ENCODE measurements at places on chromosomes 12 and 14.
A peak's percentile ranks its signal among the peaks of the same experiment; 100 is the strongest.

- no peak for DNase-seq
Observed at GRCh38 chr12:120049426-120049825, 60.4 kb downstream of the BICDL1 start.

- no peak for DNase-seq
Observed at GRCh38 chr12:79452906-79453305, 237.9 kb downstream of the PAWR start.

- no peak for DNase-seq
Observed at GRCh38 chr12:112357214-112357613, 25.0 kb downstream of the HECTD4 start.

- no peak for DNase-seq
Observed at GRCh38 chr12:101302741-101303140, 22.8 kb downstream of the UTP20 start.

- DNase-seq = no peak
Observed at GRCh38 chr12:54412348-54412747, 6.7 kb downstream of the ITGA5 start.

DNA sequence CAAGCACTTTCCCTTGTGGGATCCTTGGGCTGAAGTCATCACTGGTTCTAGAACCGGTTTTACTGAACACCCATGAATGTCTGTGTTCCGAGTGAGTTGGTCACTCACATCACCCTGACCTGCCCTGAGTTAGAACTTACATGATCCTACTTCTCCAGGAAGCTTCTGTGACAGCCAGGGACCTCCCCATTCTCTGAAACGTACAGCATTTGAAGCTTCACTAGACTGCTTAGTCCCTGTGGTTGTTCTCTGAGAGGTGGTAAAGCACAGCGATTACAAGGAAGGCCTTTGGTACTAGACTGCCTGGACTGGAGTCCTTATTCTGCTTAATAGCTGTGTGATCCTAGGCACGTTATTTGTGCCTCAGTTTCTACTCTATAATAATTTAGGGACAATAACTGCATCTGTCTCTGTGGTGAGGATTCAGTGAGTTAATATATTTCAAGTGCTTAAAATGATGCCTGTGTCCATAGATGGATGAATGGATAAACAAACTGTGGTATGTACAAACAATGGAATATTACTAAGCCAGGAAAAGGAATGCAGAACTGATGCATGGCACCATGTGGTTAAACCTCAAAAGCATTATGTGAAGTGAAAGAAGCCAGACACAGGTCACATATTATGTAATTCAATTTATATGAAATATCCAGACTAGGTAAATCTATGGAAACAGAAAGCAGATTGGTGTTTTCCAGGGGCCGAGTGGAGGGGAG is 54.7 kb upstream of the DDX11 start:
- no peak for DNase-seq

- DNase-seq = no peak
Observed at GRCh38 chr12:51837286-51837685, 11.2 kb downstream of the FIGNL2 start.

- DNase-seq = no peak
Observed at GRCh38 chr12:105455261-105455660, 124.8 kb downstream of the C12orf75 start.

DNA sequence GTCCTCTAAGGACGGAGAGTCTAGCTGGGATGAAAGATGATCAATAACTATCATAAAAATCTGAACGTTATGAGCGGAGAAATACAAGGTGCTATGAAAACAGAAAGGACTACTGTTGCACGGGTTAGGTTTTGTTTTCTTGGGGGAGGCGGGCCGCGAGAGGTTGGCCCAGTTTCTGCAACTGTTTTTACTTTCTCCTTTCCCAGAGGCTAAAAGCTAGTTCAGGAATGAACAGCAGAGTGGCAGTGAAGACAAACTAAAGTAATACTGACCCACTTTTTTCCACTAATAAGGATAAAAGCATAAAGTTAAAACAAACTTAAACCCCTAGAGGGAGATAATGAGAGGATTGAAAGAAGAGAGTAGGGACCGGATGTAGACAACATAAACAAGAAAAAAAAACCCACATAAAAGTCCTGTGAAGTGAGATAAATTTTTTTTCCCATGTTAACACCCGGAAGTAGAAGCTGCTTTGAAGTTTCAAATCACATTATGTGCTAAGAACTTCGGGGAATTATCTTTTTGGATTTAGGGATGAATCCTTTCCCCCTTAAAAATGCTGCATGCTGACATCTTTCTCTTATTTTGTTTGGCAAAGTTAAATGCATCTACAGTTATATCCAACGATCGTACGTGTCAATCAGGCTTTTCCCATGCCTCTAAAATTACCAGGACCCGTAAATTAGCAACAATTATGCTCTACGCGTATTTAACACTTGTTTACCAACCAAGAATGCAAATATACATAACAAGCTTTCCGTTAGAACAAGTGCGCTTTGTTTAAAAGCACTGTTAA is 1.0 kb upstream of the CDK17 start:
- peak; percentile 82 for DNase-seq

DNA sequence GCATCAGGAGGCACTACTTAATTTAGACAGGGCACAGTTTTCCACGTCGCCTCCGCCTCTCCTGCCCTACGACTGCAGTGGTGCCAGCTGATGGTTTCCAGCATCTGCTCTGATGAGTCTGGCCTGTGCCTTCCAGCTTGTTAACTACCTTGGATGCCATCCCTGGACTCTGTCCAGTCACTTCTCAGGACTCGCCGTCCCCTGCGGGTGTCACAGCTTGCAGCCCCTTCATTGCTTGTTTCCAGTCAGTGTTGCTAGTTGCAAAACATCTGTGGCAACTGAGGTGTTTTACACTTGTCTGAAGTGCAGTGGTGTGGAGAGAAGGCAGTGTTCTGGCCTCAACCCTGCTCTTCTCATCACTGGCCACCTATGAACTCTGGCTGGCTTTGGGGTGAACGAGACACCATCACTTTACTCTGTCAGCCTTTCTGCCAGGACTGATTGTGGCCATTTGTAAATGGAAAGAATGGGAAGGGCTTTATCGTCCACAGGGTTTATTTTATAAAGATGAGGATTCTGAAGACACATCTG is 8.3 kb downstream of the ADGRD1 start:
- no peak for DNase-seq

DNA sequence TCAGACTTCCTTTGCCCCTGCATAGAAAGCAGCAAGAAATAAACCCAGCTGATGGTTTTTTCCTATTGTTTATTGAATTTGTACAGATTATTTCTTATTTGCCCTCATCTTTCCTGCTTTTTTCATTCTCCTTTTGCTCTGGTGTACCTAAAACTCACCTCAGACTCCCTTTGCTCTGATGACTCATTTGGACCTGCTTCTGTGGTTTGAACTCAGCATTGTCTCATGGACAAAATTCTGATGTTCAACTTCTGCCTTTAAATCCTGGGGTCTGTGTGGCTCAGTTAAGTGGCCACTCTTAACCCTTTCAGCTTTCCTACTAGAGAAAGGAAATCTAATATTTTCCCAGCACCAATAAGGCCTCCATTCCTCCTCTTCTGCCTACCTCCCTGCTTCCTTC is 3.5 kb upstream of the SENP1 start:
- DNase-seq = no peak

DNA sequence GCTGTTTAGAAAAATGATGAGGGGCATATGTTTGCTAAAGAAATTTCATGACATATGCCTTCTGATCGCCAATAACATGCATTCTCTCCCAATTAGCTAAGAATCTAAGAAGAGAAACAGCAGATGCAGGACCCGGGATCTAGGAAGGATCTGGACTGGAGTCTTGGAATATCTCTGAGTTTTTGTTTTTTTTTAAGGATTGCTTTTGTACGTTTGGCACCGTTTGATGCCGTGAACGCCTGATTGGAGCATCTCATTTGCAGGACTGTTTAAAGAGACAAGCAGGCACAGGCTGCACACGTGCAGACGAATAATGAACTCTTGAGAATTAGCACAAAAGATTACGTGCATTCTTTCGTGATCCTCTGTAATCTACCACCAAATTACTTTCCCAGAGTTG is 13.6 kb downstream of the EML1 start:
- no peak for DNase-seq

DNA sequence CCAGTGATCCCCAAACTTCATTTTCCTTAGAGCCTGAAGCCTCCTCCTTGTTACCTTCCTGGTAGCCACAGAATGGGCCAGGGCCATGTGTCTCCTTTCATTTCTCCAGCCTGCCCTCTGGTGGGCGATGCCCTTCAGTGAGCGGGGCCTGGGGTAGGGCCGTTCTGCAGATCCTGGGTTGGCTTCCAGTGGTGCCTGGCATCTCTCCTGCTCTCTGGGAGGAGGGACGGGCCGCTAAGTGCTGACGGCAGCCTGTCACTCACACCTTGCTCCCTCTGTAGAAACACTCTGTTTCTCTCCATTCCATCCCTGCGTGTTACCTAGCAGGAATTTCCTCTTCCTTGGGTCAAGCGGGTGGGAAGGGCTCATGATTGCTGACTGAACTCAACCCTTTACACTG is 232.1 kb downstream of the CACNA1C start:
- DNase-seq = peak; percentile 69

- DNase-seq = no peak
Observed at GRCh38 chr12:42776396-42776795, 186.8 kb upstream of the PRICKLE1 start.

- DNase-seq = peak; percentile 39
Observed at GRCh38 chr12:30985814-30986452, 59.4 kb downstream of the TSPAN11 start.

DNA sequence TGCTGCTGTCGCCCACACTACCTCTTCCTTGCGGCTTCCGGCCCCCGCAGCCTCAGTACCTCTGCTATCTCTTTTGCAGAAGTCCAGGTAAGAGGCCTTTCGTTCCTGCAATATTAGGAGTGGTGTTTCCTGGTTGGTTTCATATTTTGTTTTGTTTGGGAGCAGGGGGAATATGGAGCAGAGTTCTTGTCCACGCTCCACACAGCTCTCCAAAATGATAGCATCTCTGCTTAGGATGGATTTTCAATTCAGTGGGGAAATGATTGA is 768 bp downstream of the OXA1L start:
- no peak for DNase-seq

DNA sequence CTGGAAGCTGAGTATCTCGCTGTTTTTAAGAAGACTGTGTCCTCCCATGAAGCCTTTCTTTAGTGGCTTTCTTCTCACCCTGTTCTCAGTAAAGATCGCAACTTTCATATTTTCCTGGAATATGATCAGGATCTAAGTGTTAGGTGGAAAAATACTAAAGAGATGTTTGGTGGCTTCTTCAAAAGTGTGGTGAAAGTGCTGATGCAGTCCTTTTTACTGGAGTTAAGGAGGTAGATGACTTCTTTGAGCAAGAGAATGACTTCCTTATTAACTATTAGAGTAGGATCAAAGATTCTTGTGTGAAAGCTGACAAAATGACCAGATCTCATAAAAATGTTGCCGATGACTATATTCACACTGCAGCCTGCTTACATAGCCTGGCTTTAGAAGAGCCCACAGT is 141.6 kb downstream of the SLC5A8 start:
- no peak for DNase-seq

DNA sequence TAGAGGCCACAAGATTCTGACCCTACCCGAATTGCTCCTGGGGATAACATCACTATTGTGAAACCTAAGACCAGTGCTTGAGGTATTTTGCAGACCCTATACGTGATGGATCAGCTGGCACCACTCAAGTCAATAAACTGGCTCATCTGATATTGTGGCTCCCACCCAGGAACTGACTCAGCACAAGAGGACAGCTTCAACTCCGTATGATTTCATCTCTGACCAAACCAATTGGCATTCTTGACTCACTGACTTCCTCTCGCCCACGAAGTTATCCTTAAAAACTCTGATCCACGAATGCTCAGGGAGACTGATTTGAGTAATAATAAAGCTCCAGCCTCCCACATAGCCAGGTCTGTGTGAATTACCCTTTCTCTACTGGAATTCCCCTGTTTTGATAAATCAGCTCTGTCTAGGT is 1036.1 kb upstream of the TMEM132C start:
- peak; percentile 73 for DNase-seq

DNA sequence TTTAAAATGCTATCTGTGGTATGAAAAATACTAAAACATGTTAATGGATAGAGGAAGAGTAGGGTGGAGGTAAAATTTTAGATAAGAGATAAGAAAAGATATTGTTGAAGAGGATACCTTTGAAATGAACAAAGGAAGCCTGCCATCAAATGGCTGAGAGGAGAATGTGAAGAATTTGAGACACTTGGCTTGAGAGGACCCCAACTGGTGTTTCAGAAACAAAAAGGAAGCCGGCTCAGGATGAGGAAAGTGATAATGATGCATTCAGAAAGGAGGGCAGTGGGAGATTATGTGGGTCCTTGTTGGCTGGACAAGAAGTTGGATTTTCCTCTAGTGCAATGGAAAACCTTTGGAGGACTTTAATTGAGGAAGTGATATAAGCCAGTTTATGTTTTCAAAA is 264.4 kb downstream of the DUSP6 start:
- no peak for DNase-seq

GRCh38 chr12:44299524-44299923 is 463.6 kb downstream of the TMEM117 start:
- DNase-seq = no peak

- no peak for DNase-seq
Observed at GRCh38 chr12:69888901-69889300, 63.9 kb downstream of the MYRFL start.

DNA sequence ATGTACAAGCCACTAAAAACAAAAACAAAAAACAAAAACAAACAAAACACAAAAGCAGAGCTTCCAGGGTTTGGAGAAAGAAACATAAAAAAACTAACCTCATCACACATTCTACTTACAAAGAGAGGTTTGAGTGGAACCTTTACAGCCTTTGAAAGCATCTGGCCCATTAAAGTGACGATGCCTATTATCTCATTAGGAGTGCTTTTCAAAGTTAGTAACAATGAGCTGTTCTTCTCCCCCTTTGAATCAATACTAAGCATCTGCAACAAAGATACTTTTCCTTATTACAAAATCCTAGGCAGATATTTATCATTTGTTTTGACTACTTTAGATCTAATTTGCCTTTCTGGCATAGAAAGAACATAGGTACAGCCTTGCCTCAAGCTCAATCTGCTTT is 217.3 kb downstream of the PPM1H start:
- DNase-seq = no peak

DNA sequence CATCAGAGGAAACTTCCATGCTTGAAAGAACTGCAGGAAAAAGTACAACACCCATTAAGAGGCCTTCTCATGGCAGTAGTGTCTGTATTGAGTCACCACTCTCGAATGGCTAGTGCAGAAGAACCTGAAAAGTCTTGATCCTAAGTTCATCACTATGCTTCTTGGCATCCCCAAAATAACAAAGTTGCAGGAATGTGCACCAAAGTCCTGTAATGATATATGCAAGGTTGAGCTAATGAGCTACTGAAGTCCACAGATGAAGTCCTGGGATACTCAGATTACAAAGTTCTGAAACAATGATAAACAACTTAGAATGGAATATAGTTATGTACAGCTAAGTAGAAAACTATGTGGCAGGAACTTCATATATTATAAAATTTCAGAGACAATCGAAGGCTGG is 545.4 kb downstream of the FOXG1 start:
- no peak for DNase-seq
